ENCODE measurements at places on chromosomes 13 and 19.

DNA sequence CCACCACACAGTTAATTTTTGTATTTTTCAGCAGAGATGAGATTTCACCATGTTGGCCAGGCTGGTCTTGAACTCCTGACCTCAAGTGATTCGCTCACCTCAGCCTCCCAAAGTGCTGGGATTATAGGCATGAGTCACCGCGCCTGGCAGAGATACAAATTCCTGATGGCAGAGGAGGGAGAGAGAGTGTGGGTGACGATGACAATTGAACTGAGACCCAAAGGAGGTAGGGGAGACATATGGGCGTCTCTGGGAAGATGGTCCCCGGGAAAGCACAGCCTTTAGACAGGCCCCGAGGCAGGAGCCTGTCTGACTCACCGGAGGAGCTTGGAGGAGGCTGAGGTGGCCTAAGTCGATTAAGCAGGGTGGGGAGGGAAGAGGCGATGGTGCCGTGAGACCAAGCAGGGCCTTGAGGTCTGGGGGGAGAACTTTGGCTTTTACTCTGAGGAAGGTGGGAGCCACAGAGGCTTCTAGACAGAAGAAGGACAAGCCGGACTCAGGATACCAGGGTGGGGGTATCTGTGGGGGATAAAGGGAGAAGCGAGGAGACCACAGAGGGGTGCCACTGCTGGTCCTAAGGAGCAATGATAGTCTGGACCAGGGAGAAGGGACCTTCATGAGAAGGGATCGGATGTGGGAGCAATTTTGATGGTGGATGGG, 38.2 kb downstream of the ARRDC2 start:
- peak; percentile 58 for DNase-seq

- DNase-seq, result no peak
Measured at GRCh38 chr19:33300894-33301143, 1.5 kb downstream of the CEBPA start.

- no peak for DNase-seq
Measured at GRCh38 chr13:49494645-49495044, 1.1 kb upstream of the PHF11 start.

GRCh38 chr13:98144027-98144741, 1.3 kb downstream of the FARP1 start:
- DNase-seq, result peak; percentile 54

DNA sequence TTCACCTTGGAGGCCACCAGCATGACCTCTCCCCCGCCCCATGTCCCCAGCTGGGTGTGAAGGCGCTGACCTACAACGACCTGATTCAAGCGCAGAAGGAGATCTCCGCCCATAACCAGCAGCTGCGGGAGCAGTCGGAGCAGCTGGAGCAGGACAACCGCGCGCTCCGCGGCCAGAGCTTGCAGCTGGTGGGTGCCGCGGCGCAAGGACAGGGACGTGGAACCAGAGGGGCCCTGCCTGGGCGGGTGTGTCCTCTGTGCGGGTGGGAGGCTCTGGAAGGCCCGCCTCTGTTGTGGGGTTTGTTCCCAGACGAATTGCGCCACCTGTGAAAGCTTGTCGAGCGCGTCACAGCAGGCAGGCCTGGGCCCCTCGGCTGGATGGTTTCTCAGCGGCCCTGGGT, 22.3 kb downstream of the PLEKHJ1 start:
- DNase-seq, result no peak

DNA sequence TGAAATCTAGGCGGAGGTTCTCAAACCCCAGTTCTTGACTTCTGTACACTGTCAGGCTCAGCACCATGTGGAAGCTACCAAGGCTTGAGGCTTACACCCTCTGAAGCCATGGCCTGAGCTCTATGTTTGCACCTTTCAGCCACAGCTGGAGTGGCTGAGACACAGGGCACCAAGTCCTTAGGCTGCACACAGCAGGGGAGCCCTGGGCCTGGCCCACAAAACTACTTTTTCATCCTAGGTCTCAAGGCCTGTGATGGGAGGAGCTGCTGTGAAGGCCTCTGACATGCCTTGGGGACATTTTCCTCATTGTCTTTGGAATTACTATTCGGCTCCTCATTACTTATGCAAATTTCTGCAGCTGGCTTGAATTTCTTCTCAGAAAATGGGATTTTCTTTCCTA, 503.2 kb upstream of the PCDH20 start:
- no peak for DNase-seq

GRCh38 chr13:94902722-94903407, 190.5 kb upstream of the SOX21 start:
- DNase-seq, result no peak

- DNase-seq, result peak; percentile 96
Measured at GRCh38 chr13:30125422-30126073, 181.8 kb downstream of the KATNAL1 start.
